Fibroblast of skin of right biceps (primary cell): ENCODE measurements at places on chromosomes 12 and 14.

GRCh38 chr12:107760207-107760808, 629 bp downstream of the PRDM4 start:
- DNase-seq, result peak; percentile 7

DNA sequence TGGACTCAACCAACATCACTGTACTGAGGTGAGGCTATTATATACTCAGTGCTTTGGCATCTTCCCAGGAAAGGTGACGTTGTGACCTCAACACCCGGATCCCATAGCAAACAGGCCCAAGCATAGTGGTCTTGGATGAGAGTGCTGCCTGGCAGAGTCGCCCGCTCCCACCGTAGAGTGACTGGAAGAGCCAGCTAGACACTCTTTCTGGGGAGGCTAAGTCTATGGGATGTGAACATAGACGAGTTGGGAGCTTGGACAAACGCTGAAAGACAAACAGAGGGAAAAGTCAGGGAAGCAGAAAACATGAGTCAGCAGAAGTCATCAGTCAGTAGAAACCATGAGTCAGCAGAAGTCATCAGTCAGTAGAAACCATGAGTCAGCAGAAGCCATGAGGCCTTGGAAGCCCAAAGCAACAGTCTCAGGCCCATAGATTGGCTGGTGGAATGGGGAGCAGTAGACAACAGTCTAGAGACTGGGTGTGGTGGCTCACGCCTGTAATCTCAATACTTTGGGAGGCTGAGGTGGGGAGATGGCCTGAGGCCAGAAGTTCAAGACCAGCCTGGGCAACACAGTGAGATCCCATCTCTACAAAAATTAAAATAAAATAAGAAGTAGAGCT, 66.4 kb upstream of the MAP1LC3B2 start:
- peak; percentile 86 for DNase-seq

DNA sequence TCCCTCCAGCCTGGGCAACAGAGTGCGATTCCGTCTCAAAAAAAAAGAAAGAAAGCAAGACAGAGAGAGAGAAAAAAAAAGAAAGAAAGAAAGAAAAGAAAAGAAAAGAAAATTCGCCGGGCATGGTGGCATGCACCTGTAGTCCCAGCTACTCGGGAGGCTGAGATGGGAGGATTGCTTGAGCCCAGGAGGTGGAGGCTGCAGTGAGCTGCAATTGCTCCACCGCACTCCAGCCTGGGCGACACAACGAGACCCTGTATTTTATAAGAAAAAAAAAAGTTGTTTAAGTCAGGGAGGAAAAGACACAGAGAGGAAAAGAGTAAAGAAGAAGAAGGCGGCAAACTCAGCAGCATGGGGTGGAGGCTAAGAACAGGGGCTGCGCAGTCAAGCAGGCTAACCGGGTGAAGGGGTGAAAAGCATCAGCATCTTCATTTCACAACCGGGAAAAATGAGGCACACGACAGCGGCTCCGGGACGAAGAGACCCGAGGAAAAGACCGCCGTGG, 557 bp upstream of the FICD start:
- DNase-seq, result no peak

- no peak for DNase-seq
Observed at GRCh38 chr12:29709496-29710040, 74.2 kb downstream of the TMTC1 start.

DNA sequence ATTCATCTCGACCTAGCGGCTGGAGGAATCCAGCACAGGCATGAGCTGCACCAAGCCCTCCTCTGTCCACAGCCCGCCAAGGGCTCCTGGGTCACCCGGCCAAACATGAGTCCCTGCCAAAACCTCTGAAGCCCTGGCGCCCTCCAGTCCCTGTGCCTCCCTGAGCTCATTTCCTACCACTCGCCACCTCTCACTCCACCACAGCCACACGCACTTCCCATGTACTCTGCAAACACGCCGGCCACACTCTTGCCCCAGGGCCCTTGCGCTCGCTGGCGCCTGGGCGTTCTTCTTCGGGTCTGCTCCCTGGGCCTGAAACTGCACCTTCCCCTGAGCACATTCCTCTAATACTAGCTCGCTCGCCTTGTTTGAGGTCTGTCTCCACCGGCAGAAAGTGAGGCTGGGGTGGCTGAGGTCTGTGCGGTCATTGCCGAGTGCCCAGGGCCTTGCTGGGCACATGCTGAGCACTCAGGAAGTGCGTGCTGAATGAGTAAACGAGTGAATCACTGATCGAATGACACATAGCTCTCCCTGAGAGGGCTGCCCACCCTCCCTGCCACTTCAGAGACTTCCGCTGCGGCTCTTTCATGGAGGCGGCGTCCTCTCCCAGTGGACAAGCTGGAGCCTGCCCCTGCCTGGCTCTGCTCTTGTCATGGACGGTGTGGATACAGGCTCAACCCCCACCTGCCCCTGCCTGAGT, 33.7 kb upstream of the DLK1 start:
- peak; percentile 91 for DNase-seq

GRCh38 chr12:132967736-132968135, 11.6 kb upstream of the ZNF605 start:
- no peak for DNase-seq

DNA sequence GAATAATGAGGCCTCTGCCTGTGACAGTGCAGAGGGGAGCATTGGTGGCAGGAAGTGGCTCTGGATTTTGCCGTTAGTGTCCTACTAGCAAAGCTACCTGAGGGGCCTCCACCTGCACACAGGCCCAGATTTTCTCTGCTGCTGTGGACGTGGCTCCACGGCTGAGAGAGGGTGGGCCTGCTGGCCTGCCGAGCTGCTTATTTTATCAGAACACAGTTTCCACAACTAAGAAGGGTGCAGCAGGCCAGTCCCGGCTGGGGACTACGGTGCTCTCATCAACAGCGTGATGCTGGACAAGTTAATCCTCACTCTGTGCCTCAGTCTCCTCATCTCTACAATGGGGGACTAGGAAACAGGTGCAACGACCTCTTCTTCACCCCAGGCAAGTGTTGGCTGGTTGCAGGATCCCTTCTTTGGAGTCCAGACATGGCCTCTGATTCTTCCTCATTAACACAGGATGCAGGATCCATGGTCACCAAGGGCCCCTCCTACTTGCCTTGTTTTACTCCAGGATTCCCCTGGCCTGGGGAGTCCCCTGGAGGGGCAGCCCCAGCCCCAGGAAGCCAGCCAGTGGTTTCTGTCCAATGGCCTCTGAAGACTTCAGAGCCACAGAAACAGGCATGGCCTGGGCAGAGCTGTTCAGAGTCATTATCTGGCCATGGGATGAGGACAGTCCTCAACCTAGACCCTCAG, 3.3 kb downstream of the FAM181A start:
- no peak for DNase-seq

DNA sequence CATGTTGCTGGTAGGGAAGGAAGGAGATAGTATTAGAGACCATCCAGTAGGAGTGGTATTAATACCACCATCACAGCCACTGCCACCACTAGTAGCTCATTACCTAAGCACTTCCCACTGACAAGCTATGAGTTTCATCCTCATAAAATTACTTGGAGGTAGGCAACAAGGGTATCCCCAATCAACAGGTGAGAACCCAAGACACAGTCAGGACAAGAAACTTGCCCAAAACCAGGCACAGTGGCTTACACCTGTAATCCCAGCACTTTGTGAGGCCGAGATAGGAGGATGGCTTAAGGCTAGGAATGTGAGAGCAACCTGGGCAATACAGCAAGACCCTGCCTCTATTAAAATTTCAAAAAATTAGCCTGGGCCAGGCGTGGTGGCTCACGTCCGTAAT, 5.5 kb downstream of the ADCY6 start:
- DNase-seq, result no peak

DNA sequence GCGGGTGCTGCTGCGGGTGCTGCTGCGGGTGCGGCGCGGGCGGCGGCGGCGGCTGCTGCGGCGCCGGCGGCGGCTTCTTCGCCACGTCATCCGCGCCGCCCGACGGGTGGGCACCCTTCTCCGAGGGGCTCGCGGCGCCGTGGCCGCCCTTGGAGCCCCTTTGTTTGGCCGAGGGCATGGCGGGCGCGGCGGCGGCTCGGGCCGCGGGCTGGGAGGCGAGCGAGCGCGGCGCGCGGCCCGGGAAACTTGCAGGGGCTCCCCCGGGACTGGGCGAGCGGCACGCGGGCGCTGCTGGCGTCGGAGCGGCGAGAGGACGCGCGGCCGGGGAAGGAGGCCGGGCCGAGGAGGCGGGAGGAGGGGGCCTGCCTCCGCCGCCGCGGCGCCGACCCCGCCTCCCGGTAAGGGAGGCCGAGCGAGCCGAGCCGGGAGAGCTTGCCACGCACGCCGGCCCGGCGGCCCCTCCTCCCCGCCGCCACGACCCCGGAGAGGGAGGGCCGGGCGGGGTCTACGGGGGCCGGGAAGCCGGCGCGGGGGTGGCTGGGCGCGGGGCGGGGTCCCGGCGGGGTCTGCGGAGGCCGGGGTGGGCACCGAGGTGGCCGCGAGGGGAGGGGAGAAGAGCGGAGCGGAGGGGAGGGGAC, at the start of gene CKAP4:
CKAP4 (minus strand) TSS at position 347 of the 638 bp plus-strand sequence; CDS start at position 178, 169 bp downstream.
- DNase-seq, result peak; percentile 90

- DNase-seq, result peak; percentile 6
Observed at GRCh38 chr14:64114166-64114565, 180.0 kb downstream of the ESR2 start.

GRCh38 chr12:118330421-118331018, 42.2 kb downstream of the TAOK3 start:
- DNase-seq, result peak; percentile 47

GRCh38 chr12:52199294-52199919, 7.6 kb upstream of the KRT80 start:
- DNase-seq, result no peak

DNA sequence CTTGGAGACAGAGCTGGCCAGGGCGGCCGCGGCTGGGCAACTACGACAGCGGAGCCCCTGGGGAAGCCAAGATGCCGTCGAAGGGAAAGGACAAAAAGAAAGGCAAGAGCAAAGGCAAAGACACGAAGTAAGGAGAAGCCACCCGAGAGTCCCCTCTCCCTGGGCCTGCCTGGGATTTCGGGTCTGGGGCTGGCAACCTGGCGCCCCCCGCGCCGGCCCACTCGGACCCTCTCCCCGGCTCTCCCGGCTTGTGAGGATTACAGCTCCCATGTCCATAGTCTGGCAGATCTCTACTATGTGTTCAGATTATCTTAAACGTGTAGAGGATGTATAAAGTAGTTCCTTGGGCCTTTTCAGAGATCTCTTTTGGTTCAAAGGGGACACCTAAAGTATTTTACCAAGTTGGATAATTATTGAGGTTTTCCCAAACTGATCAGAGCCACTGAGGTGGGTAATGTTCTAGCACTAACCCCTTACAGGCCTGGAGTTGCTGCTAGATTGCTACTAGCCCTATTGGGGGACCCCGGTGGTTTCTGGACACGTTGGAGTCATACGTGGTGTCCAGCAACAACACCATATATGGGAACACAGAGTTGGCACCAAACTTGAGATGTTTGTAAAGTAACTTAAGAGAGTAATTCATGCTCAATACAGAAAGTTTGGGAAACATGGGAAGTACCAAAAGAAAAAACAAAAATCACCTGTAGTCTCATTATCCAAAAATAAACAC, 424 bp downstream of the BBOF1 start:
- peak; percentile 45 for DNase-seq

DNA sequence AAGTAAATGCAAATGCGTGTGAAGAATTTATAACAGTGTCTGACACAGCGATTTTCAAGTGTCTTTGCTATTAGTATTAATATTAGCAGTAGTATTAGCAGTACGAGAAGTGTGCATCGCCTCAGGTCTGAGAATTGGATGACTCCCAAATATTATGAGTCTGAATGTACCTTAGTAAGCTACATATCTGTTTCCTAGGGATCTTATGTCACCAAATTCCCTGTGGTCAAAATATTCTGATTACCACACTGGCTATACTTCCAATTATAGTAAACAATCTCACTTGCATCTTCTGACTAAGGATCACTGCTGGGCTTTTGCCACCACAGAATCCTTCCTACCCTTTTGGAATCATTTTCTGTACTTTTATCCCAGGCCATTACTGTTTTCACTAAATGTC, 396.0 kb upstream of the MIS18BP1 start:
- DNase-seq, result no peak

GRCh38 chr14:89618811-89619551, 201.9 kb upstream of the FOXN3 start:
- peak; percentile 75 for DNase-seq

- peak; percentile 82 for DNase-seq
Observed at GRCh38 chr12:121717041-121717699, 4.6 kb downstream of the TMEM120B start.

DNA sequence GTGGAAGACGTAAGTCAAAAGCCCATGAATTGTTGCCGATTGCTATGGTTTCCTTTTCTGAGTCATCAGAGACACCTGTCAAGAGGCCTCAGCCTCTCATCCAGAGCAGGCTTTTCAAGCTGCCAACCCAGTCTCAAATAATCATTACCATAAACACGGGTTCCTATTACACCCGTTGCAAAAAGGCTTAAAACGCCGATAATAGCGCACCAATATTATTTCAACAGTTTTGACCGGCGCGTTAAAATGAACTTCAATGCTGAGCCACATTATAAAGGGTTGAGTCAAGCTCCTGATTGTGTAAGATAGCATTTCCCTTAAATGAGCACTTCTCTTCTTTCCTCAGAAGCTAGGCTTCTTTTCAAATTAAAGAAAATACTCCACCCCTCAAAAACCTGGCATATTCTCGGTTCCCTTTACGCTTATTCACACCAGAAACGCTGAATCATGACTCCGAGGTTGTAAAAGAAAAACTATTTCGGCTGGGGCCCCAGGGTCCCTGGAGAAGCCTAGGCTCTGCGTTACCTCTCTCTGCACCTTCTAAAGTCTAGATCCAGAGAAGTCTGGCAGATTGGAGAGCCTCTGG, 1.4 kb downstream of the TMTC1 start:
- DNase-seq, result peak; percentile 68

- no peak for DNase-seq
Observed at GRCh38 chr14:90960818-90961217, 99.6 kb downstream of the RPS6KA5 start.

DNA sequence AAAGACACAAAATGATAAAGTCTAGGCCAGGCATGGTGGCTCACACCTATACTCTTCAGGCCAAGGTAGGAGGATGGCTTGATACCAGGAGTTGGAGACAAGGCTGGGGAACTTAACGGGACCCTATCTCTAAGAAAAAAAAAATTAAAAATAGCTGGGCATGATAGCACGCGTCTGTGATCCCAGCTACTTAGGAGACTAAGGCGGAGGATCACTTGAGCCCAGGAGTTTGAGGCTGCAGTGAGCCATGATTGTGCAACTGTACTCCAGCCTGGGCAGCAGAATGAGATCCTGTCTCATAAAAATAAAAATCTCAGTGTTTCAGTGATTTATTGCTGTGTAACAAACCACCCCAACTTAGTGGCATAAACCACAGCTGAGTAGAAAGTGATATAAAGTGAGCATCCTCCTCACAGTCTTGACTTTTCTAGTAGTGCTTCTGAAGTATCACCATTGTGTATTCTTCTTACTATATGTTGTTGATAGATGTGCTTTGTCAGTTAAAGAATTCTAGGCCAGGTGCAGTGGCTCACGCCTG, 10.6 kb upstream of the ATF1 start:
- no peak for DNase-seq

GRCh38 chr12:81888961-81889360, 129.8 kb upstream of the PPFIA2 start:
- DNase-seq, result no peak

GRCh38 chr14:23347406-23348296, 5.0 kb downstream of the SLC22A17 start:
- DNase-seq, result no peak

GRCh38 chr12:92695577-92695976, 7.2 kb upstream of the PLEKHG7 start:
- no peak for DNase-seq

- DNase-seq, result no peak
Observed at GRCh38 chr12:111732786-111733185, 33.9 kb upstream of the ALDH2 start.

GRCh38 chr14:76759589-76759988, 1.7 kb upstream of the VASH1 start:
- no peak for DNase-seq
